ENCODE measurements at places on chromosomes 7 and 10. TPM values are rescaled to one million over a fixed set of nuclear protein-coding genes. Genes with fewer than 3 reads are reported as not detected.

DNA sequence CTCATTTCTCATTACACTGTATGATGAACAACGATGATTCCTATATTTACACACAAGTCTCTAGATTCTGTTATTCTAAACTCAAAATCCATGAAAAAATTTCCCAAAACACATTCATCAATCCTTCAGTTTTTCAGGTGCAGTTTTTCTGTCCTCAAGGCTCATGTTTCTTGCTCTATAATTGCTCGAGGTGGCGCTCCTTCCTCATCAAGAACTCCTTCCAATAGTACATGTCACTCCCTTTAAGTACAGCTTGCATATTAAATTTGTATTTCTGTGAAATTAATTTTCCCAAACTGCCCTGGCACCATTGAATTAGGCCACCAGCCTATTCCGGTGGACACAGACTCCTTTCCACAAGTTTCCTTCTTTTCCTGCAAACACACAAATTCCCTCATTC lies 188.7 kb upstream of the MINDY3 start:
- DNase-seq = no peak

GRCh38 chr7:33400214-33400538 lies 270.8 kb downstream of the BBS9 start:
- DNase-seq = no peak

GRCh38 chr10:61890430-61890829 lies 11.1 kb upstream of the ARID5B start:
- no peak for DNase-seq

DNA sequence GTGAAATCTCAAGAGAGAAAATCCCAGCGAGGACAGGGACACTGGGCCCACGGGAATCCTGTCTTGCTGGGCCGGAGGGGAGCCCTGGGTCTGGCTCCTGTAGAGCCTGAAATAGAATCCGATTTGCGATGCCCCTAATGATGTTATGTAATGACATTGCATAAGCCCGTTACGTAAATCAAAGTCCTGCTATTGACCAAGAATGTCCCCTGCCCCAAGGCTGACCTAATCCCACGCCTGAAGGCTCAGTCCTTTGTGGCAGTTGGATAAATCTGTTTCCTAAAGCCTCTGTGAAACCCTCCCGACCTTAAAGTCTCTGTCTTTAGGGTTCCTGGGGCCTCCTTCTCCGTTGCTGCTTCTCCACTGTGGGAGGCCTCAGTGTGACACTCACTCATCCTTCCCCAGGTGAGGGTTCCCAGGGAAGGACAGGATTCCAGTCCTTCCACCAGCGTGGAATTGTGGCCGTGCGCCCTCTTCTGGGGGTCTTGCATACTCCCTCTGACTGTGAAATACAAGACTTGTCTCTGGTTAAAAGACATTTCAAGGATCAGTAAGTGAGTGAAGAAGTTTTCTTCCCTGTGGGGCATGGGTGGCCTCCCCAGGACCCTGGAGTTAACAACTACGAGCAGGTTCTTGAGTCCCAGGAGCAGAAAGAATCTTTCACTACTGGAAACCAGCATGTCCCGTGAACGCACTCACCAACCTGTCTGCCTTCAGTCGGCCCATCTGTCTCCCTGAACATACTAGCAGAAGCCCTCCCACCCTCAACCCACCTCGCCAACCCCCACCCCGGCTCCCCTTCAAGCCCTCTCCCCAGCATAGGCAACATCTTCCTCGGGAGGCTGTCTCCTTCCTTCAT lies 19.8 kb downstream of the ZNF467 start:
- DNase-seq = no peak

DNA sequence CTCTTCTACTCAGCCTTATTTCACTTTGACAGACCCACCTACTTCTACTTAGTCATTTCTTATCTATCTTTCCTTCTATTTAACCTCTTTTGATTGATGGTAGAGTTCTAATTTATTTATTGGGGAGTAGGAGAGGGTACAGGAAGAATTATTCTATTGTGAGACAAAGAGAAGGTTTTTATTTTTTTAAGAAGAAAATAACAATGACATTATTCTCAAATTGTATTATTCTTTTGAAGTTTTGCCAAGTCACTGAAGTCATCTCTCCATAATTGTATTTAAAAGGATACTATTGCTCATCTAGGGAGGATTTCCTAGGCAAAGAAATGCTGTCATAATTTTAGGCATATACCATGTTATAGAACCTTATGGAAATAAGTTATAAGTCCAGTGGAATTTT lies 52.7 kb downstream of the ITGB8 start:
- DNase-seq = no peak

GRCh38 chr10:132461103-132461682 lies 64.2 kb downstream of the PWWP2B start:
- DNase-seq = no peak

DNA sequence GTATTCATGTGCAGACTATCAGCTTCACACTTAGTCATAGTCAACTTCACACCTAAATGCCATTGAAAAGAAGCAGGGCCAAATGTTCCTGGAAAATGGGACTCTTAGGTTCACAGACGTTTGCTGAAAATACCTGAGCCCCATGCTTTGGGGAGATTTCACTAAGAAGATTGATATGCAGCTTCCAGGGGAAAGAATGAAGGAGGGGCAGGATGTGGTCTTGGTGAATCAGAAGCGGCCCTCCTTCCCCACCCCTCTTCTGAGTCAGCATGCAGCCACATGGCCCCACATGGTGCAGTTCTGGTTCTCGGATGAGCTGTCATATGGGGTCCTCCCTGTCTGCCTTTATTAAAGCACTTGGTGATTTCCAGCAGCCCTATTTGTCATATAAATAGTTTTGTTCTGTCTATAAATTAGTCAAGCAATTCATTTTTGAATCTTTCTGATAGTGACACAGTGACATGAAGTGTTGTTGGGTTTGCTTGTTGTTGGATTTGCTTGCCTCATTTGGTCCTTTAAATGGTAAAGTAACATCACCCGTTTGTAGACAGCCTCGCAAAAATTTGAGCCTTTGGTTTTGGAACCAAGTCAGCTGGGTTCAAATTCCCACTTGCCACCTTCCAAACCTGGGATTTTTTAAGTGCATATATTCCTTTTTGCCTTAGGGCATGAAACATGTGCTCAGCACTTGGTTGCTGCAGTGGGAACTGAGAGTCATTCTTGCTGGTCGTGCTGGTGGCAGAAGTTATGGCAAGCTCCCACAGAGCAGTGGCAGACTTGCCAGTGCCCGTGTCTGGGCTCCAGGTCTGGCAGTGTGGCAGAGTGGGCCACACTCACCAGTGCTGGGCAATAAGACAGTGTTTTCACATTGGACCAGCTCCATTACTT lies 68.1 kb upstream of the CDK6 start:
- no peak for DNase-seq

DNA sequence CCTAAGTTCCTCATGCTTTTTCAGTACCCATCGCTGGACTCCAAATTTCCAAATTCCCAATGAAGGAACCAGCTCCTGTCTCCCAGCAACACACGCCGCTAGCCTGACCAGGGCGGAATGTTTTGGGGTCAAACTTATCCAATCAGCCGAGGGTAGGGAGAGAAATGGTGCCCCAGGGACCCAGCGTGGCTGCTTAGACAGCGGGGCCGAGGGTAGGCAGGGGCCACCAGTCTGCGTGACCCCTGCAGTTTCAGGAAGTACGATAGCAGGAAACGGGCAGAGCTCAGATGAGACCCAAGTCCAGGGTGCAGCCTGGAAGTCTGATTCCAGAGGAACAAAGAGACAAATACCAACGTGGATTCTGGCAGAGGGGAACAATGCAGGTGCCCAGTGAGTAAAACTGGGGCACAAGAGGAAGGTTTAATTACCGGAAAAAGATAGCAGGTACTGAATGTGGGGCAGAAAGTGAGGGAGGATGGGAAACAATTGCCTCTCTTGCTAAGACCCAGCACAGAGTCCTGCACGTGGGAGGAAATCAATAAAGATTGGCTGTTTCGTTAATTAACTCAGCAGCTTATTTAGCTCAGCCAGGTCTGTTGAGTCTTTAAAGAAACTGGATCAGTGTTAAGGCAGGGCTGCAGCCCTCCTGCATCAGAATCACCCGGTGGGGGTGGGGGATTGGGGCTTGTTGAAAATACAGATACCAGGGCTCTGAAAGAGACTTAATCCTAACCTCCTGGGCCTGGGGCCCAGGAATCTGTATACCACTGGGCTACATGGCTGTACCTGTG lies 50.4 kb upstream of the NFE2L3 start:
- DNase-seq = no peak

DNA sequence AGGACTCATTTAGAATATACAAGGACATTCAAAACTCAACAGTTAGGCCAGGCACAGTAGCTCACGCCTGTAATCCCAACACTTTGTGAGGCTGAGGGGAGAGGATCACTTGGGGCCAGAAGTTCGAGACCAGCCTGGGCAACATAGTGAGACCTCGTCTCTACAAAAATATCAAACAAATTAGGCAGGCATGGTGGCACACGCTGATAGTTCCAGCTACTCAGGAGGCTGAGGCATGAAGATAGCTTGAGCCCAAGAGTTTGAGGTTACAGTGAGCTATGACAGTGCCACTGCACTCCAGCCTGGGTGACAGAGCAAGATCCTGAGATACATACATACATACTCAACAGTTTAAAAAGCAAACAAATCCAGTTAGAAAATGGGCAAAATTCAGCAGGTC lies 44.9 kb downstream of the GNA12 start:
- DNase-seq = no peak

DNA sequence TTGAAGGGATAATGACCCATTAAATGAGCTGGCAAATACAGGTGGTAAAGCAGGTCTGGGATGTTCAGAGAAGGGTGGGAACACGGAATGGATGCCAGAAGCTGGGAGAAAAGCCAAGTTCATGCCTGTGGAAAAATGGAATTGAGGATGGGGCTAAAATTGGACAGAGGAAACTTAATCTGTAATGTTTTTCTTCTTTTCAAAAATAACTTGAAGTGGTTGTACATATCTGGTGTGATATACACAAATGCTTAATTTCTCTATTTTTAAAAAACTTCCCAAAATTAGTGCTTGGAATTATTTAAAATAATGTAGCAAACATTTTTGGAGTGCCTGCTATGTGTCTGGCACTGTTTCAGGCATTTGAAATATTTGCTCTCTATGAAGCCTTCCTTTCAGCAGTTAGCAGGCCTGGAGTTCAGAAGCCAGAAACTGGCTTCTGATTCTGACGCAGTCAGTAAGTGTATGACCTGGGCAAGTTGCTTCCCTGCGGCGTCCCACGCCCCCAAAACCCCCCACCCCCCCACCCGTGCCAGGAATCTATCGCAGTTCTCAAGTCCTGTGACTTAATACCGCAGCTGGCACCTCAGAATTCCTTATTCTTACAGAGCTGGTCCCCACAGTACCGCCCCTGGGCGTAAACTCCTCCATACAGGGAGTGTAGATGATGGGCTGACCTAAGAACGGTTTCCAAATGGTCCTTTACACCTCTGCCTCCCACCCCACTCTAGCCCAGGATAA lies 828 bp upstream of the MALSU1 start:
- no peak for DNase-seq

DNA sequence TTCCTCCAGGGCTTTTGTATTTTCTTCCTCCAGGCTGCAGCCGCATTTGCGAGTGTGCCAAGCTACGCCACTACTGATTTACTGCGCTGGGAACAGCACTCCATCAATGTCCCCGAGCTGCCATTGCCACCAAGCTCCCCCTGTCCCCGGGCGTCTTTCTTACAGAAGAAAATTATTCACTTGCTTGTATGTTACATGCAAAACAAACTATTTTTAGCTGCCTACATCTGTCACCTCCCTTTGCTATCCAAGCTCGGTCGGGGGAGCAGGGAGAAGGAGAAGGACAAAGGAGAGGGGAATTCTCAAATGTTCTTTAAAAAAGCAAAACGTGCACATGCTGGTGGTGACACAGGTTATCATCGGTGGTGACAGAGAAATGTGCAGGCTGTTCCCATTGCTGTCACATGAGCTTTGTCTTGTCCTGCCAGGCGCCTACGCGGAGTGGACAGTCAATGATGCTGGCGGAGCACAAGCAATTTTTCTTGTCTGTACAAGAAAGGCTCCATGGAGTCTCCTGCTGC lies 93.1 kb downstream of the ADARB2 start:
- DNase-seq = no peak

DNA sequence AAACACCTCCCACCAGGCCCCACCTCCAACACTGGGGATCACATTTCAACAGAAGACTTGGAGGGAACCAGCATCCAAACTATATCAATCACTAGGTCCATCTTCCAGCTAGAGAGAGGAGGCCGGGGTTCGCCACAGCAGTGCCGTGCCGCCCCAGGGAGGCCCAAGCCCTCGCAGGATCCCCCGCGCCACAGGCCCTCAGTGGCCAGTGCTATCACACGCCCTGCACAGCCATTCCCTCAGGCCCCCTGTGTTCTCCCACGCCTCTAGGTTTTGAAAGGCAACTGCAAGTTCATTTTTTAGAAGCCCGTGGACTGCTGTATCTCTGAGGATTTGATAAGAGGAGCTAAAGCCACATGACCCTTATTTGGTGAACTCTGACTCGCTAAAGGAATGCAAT lies 136.4 kb downstream of the OAT start:
- DNase-seq = no peak

DNA sequence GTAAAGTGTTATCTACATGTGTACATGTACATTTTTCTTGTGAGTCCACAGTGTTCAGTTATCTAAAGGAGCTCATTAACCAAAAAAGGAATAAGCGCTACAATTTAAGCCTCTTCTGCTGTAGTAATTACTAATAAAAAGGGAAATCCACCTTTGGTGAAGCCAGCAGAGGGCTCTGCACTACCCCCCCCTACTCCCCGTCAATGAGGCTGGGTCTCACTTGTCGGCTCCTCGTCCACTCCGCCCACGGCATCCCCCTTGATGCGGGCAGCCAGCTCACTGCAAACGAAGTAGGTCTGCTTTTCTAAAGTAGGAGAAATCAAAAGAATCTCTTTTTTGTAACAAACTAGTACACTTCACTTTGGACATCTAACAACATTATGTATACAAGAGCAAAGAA lies 4.7 kb upstream of the WASHC2A start:
- DNase-seq = no peak

DNA sequence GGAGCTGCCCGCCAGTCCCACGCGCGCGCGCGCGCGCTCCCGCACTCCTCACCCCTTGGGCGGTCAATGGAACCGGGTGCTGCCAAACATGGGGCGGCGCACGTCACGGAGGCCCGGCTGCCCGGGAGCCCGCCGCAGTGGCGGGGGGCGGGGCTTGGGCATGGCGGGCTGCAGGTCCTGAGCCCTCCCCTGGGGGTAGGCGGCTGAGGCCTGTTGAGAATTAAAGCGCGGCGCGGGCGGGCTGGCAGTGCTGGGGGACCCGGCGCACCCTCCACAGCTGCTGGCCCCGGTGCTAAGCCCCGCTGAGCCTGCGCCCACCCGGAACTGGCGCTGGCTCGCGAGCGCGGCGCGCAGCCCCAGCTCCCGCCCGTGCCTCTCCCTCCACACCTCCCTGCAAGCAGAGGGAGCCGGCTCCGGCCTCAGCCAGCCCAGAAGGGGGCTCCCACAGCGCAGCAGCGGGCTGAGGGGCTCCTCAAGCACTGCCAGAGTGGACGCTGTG lies 634.2 kb downstream of the ANKRD7 start:
- DNase-seq = no peak

- no peak for DNase-seq
Measured at GRCh38 chr7:110889335-110889734, 201.6 kb upstream of the LRRN3 start.

GRCh38 chr10:70169649-70170364 lies 507 bp downstream of the SAR1A start:
- no peak for DNase-seq

The HOGA1 gene
- total RNA-seq = 1.3 TPM

The DLX5 gene
- total RNA-seq = not detected

The REPIN1 gene
- 117 TPM for total RNA-seq

The RASA4B gene
- total RNA-seq = 10.9 TPM

The ITIH5 gene
- total RNA-seq = 25.5 TPM

Measured in ureter (tissue), 1 donor.